Fibroblast of the aortic adventitia (primary cell): ENCODE measurements at places on chromosomes 5 and 9.

- DNase-seq = no peak
These were observed 105.8 kb downstream of the SREK1 start for GRCh38 chr5:66249920-66250319.

DNA sequence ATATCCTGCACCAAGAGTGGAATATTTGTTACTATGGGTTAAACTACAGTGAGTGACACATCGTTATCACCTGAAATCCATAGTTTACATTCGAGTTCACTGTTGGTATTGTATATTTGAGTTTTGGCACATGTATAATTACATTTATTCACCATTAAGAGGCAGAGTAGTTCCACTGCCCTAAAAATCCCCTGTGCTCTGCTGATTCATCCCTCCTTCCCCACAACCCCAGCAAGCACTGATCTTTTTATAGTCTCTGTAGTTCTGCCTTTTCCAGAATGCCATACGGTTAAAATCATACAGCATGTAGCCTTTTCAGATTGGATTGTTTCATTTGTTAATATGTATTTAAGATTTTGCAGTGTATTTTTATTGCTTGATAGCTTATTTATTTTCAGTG is 495.2 kb downstream of the DIRAS2 start:
- DNase-seq = no peak

DNA sequence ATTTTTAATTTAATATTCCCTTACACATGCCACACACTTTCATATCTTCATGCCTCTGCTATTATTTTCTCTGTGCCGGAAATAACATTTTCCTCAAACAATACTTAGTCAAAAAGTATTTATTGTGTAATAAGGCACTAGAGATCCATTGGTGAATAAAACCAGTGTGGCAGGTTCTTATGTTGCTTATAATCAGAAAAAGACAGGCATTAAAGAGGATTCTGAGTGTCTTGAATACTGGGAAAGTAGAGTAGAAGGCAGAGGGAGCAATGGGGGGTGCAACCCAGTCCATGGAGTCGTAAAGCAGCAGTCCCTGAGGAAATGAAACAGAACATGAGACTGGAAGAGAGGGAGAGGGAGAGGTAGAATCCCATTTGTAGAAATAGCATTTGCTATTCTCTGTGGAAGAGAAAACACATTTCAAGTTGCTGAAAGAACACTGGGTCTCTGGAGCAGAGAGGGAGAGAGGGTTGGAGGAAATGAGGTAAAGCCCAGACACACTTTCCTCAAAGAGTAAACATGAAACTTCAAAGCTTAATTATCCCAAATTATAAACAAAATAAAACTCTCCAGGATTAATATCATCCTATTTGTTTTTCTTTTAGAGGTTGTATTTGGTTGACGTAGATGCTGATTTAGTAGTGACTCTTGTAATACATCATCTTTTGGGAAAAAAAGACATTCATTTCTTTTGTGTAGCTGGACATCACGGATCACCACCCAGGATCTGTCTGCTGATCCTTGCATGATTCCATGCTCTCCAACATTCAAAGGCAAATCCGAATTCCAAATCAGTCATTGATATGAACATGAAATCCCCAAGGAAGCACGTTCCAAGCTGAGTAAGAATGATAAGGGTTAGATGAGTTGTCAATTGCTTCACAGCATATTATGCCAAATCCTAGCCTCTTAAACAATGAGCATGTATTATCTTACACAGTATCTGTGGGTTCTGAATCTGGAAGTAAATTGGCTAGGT is 37.4 kb upstream of the GRAMD2B start:
- DNase-seq = peak; percentile 57

- DNase-seq = no peak
These were observed 111.6 kb downstream of the ARHGAP26 start for GRCh38 chr5:142881784-142882126.

DNA sequence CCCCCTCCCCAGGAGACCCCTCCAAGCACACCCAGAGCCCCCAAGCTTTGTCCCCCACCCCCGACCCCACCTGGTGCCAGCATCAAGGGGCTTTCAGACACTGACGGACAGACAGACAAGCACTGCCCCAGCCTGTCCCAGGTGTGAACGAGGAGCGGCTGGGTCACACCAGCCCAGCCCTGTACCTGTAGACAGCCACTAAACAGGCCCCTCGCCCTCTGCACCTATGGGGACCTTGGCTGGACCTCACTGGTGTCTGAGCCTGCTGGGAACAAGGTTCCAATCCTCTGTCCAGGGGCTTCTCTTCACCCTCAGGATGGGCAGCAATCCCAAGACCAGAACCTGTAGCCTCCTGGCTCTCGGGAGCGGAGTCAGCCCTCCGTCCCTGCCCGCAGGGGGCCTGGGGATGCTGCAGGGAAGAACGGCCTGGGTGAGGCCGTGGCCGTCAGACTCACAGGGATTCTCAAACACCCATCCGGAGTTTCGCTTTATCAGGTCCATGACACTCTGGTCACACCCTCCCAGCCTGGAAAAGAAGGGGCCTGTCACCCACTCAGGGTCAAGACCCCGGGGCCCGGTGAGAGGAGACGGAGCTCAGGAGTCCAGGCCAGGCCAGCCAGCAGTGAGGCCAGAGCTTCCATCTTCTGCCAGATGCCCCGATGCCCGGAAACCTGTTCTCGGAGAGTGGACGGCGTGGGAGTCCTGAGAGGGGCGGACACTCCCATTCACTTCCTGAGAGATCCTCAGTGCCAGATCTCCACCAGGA is 2.8 kb downstream of the LCN6 start:
- no peak for DNase-seq

- DNase-seq = peak; percentile 13
These were observed 63.4 kb upstream of the WWC1 start for GRCh38 chr5:168227973-168228615.

DNA sequence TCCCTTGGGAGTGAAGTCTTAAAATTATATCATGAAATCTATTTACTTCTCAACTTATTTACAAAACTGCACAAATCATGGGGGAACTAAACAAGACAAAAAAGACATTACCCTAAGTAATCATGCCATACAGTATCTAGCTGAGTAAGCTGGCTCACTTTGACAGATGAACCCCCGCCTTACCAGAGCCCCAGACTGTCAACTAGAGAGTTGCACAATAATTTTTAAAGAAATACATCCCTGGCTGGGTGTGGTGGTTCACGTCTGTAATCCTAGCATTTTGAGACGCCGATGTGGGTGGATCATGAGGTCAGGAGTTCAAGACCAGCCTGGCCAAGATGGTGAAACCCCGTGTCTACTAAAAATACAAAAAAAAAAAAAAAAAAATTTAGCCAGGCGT is 62.3 kb downstream of the LPAR1 start:
- peak; percentile 67 for DNase-seq

- DNase-seq = no peak
These were observed 11.3 kb downstream of the KLF9 start for GRCh38 chr9:70403166-70403565.

DNA sequence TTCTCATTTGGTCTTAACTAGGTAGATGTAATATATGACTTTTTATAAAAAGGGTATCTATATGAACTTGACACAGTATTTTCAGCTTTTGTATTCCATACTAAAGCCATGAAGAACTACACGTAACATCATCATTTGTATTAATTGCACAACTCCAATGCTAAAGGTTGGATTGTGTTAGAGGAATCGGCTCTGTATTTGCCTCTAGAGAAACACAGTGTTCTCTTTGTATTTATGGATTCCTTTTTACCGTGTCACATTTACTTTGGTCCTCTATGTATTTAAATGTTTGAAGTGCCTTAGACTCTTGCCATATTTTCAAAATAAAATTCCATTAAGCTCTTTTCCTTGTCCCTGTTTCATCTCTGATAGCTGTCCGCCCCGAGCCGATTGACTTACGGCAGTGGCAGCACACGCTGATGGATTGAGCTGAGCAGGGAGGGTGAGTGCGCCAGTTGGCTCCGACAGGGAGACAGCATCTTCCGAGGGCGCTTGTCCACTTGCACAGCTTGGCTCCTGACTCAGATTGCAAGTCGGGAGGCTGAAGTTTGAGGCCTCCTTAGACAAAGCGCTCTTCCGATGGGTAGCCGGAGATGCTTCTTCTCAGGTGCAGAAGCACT is 95.6 kb upstream of the DMRT1 start:
- DNase-seq = no peak

DNA sequence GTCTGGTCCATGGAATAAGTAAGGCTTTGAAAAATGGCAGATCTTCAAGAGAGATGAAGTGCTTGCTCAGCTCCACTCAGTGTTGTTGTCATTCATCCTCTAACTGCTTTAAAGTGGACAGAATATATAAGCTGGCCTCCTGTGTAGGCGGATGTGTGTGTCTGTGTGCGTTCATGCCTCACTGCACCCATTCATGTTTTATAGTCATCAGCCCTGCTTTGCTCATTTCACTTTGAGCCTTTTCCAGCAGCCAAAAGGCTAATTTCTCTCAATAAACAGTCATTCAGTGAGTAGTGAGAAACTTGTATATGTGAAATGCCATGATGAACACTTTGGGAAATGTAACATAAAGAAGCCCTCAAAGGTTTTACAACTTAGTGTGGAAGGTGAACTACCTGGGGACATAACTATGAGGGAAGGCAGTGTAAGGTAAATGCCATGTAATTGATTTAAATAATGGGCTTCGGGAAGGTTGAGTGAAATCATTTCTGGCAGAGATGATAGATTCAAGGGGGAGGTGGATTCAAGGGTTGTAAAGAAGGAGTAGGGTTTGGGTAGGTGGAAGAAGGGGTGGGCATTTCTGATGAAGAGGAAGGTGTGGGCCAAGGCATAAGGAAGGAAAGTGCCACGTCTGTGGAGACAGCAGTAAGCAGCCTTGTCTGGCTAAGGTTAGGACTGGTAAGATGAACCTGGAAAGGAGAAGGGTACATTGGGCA is 15.7 kb downstream of the TTC23L start:
- no peak for DNase-seq

GRCh38 chr5:56910210-56910965 is 992 bp downstream of the SETD9 start:
- DNase-seq = no peak

GRCh38 chr9:137278061-137278701 is 655 bp downstream of the TOR4A start:
- DNase-seq = no peak

DNA sequence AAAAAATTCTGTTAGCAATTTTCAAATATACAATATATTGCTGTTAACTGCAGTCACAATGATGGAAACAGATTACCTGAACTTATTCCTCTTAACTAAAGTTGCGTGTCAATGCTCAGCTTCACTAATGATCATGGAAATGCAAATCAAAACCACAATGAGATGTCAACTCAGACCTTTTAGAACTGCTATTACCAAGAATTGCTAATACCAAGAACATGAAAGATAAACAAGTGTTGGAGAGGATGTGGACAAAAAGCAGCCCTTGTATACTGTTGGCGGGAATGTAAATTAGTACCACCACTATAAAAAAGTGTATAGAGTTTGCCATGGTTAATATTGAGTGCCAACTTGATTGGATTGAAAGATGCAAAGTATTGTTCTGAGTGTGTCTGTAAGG is 1409.7 kb upstream of the CDH18 start:
- DNase-seq = no peak

- no peak for DNase-seq
These were observed 48.3 kb upstream of the SPATA31E1 start for GRCh38 chr9:87834357-87834756.

DNA sequence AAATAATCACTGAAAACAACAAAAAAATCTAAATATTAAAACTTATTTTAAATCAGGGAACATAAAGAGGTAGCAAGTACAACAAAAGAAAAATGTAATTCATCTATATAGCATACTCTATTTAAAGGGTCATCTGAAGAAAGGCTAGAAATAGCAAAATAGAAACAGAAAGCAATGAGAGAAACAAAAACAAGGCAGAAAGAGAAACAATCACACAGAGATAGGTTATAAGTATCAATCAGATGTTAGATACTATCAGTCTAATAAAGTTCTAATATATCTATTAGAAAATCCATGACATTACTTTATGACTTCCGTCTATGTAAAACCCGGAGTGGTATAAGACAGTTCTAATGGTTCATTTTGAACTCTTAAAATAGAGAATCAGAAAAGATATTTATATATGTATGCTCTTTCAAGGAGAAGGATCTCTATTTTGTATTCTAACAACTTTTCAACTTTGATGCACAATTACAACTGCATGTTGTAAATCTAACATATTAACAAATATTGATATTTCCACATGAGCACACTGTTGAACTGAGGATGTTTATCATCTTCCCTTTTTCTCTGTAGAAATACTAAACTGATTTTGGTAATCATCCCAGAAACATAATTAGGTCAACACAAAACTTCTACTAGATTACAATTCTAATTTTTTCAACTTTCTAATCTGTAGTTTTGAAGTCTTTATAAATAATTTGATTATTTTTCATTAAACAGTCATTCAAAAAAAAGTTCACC is 15.8 kb downstream of the RICTOR start:
- no peak for DNase-seq
